ENCODE measurements at places on chromosomes 2 and 18.

- no peak for DNase-seq
Observed at GRCh38 chr2:29066271-29066860, 8.0 kb downstream of the PCARE start.

GRCh38 chr2:237154082-237154638 is 68.5 kb downstream of the COPS8 start:
- DNase-seq: peak; percentile 36

DNA sequence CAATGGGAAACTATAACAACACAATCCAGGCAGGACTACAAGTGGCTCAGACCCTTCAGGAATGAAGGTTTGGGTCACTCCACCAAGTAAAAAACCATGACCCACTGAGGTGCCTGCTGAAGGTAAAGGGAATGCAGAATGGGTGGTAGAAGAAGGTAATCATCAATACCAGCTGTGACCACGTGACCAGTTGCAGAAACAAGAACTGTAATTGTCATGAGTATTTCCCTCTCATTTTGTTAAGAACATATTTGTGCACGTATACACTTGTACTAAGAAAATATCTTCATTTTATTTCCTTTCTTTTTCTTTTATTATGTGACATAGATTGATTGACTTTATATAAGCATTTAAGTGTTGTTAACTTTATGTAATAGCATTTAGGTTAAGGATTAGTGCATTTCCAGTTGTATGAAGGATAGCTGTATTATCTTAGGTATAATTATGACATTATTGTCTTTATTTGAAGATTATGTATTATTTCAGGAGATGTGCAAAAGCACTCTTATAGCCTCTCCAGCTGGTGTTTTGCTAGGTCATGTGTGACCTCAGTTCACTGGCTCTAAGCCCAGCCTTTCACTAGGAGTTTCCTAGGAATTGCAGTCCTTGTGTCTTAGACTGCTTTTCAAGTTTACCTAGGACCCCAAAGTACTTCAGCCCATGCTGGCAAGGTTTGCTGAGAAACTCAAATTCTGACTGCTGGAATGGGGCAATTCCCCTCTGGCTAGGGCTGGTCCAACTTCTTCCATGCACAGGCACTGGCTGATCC is 125.7 kb upstream of the DPP10 start:
- no peak for DNase-seq

- DNase-seq: no peak
Observed at GRCh38 chr2:143489145-143489544, 359.9 kb downstream of the ARHGAP15 start.

DNA sequence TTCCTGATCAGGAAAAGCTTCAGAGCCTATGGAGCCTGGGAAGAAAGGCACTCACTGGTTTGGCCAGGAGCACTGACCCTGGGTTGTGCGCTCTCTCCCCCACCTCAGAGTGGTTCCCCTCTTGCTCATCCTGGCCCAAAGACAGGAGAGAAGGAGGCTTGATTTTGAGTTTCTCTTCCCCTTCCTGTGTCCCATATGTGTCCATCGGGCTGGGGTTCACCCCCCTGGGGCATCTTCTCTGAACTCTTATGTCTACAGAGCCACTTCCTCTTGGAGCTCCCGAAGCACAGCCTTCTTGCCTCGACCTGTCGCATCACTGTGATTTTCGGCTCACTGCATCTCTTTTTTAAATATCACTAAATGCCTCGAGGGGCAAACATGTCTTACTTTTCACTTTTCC is 692.3 kb downstream of the RNF144A start:
- no peak for DNase-seq

GRCh38 chr2:105320651-105321215 is 8.8 kb downstream of the TGFBRAP1 start:
- DNase-seq: no peak

- DNase-seq: no peak
Observed at GRCh38 chr2:32719933-32720716, 92.3 kb downstream of the TTC27 start.

- DNase-seq: no peak
Observed at GRCh38 chr2:178928077-178928476, 120.9 kb upstream of the TTN start.

DNA sequence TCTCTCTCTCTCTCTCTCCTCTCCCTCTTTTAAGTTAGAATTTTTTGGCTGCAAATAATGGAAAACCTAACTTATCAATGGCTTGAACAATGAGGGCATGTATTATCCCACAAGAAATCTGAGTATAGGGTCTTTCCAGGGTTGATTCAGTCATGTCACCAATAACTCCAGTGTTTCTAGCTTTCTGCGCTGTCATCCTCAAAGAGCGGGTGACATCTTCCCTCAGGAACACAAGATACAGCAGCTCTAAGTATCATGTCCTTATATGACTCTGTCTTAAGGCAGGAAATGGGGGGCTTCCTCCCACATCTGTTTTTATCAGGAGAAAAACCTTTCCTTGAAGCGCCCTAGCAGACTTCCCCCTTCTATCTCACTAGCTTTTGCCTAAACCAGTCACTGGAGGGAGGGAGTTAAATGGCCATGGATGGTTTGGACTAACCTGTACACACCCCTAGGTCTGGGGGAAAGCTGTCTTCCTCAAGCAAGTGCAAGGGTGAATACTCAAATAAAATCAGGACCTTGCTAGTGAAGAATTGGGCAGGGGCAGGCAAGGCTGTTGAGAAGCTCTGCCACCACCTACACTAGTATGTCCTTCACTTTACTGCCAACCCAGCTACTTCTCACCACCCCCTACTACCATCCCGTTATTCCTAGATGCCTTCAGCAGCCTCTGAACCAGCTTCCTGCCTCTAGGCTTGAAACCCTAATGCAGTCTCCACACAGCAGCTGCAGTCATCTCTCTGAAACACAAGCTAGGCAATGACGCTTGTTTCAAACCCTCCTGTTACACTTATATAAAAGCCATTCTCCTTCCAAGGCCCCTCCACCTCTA is 7.5 kb upstream of the TUBA4A start:
- no peak for DNase-seq

DNA sequence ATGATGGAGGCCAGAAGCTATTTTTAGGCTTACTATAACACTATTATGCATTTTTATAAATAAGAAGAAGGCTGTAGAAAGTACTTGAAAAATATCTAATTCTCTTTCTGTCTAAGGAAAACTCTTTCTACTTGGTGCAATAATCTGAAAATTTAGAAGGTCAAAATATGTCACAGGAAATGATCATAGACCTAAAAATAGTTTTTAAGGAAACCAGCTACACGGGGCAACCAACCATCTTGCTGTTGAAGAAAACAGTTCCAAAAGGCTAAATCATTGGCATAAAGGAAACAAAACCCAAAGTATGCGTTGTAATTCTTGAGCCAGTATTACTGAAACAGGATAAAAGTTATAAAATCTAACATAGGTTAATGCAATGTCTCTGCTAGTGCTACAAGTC is 40.2 kb downstream of the SOCS6 start:
- DNase-seq: no peak

GRCh38 chr2:54473851-54474250 is 17.7 kb downstream of the SPTBN1 start:
- no peak for DNase-seq

- DNase-seq: no peak
Observed at GRCh38 chr2:231542136-231542535, 11.9 kb upstream of the NMUR1 start.

DNA sequence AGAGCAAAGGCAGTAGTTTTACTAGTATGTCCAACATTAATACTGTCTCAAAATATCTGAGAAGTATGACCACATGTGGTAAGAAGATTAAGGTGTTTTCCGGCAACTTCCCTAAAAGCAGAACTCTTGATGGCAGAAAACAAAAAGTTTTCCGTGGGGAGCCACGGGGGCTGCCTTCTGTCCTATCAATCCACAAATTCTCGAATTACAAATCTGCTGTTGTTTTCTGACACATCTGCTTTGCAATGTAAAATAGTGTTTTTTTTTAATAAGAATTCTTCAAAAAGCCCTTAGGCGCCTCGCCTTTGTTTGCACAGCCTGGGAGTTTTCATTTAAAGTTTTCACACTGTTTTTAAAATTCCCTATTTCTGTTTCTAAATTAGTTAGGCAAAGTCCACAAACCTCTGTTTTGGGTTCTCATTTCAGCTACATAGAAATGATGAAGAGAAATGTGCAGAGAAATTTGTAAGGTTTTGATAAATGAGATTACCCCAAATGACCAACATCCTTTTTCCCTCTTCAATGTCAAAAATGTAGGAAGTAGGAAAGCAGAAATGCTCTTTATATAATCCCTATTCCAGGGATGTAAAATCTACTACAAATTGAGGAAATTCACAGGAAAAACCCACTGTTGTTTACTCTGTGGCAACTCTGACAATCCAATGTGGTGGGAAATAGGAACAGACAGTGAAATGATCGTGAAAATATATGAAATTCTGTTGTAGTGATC is 385.8 kb downstream of the ZEB2 start:
- no peak for DNase-seq

GRCh38 chr18:6639305-6639704 is 90.2 kb upstream of the ARHGAP28 start:
- DNase-seq: no peak

DNA sequence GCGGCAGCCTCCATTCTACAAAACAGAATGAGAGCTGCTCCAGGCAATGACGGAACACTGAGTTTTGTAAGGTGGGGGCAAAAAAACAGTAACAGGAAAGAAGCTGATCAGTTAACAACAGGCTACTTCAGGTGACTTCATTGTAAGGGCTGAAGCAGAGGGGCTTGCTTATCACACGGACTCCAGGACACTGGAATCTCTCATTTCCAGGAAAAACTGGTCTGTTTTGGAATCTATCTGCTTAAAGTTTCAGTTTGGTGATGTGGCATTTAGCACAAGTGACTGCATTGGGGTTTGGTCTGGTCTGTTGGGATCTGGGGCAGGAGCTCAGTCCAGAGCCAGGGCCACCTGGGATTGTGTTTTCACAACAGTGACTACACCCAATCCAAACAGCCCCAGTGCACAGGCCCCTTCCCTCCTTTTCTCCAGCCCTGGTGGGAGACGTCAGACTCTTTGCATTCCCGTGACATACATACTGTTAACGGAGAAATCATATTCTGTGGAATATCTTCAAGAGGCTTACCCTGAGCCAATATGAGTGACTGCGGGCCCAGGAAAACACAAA is 14.1 kb downstream of the AMER3 start:
- no peak for DNase-seq

GRCh38 chr2:74576863-74577229 is 22.3 kb downstream of the DOK1 start:
- DNase-seq: peak; percentile 87

GRCh38 chr2:8608411-8608954 is 73.4 kb upstream of the ID2 start:
- DNase-seq: no peak

- no peak for DNase-seq
Observed at GRCh38 chr2:79375817-79376216, 137.0 kb upstream of the CTNNA2 start.

DNA sequence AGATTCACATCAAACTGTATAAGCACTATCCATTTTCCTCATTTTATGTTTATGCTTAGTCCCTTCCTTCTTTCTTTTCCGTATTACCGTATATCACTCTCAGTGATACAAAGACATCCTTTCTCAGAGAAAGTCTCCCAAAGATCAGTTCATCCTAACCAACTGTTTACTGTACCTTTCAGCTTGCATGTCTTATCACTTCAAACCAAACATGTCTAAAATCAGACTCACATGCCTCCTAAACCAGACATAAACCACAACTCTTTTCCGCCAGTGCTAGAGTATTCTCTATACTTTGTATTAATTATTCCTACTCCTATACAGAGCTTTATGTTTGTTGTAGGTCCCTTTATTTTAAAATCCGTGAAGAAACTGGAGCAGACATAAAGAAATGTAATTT is 41.5 kb downstream of the KCMF1 start:
- no peak for DNase-seq

DNA sequence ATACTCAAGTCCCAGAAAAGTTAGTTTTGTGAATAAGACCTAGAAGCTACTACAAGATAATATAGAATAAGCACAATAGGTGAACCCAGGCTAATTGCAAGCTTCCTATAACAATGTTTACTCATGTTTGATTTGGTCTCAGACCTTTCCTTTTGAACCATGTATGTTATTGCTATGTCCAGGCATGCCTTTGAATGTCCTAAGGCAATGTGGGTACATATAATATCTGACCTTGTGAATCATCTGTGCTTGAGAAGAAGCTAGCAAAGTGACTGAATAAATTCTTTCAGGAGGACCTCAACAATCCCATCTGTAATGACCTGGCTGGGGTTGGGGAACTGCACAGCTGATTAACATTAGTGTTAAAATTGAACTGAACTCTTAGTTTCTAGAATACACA is 1285.9 kb upstream of the CELF4 start:
- DNase-seq: no peak

DNA sequence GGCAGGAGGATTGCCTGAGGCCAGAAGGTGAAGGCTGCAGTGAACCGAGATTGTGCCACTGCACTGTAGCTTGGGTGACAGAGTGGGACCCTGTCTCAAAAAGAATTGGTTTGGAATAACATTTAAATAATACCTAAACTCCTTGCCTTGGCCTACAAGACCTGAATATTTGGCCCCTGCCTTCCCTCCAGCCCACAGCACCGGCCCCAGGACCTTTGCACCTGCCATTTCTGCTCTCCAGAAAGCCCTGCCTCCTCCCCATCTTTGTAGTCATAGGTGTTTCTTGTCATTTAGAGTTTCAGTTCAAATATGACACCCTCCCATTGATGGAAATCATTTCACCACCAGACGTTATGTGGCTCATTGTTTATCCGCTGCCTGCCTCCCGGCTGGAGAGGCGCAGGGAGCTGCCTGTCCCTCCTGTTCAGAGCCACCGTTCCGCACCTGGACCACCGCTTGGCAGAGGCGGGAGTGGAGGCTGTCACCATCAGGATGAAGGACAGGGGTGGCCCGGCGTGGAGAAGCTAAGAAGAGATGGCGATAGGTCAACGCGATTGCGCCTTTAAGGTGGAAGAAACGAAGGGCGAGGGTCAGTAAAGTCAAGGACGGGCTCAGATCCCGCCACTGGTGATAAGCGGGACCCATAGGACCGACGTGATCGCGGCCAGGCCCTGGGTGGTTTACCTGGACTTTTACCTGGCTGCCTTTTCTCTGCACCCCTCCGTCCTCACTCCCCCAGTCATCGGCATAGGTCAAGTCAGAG is 638 bp upstream of the LPIN1 start:
- DNase-seq: no peak

DNA sequence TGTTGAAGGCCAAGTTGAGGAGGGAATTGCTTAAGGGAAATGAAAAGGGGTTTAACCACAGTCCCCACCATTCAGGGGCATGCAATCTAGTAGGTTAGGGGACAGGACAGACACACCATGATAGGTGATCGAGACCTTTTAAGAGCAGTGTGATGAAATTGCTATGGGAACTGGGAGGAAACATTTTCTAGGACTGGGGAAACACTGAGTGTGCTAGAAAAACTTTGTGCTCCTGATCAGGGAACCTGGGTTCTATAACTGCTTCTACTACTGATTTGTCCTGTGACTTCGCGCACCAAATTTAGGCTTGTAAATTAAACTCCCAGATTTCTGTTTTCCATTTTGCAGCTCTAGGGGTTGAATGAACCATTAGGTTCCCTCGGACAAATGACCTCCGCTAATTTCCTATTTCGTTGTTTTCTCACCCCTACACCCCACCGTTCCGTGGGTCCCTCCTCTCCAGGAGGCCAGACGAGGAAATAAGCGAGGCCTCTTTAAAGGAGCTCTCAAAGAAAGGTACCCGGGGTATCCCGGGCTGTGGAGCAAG is 371 bp upstream of the LCLAT1 start:
- DNase-seq: no peak
